ENCODE measurements at places on chromosomes 11 and 22. TPM values are rescaled to one million over a fixed set of nuclear protein-coding genes. Genes with fewer than 3 reads are reported as not detected.
A peak's percentile ranks its signal among the peaks of the same experiment; 100 is the strongest.

DNA sequence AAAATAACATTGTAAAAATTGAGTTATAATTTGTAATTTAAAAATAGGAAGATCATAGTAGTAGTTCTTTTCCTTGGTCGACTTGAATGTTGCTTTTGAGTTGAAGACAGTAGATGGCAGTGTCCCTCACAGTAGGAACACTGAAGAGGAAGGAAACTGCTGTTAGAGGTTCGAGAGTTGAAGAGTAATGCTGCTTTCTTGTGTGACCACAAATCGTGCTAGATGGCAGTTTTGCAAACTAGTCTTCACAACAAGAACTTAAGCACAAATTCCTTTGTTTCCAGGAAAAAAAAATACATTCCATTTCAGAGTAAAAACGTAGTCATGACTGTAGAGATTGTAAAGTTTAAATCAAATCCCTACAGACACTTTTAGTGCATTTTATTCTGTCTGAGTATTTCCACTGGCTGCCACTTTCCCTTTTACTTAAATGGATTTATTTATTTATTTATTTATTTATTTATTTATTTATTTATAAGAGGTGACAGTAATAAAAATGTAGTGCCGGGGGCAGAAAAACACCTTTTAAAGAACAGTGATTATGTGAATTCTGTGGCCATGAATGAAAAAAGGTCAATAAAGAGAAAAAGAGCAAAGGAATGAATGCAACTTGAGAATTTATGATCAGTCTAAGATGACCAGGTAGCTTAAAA, 54.6 kb downstream of the SPECC1L start:
- H3K27ac ChIP-seq, result no peak overlapping the region
- no peak overlapping the region for H3K4me3 ChIP-seq
- peaks cover 11% of the 10 kb centered on the region for H3K4me1 ChIP-seq

BCO2 gene
- total RNA-seq, result 7.7 TPM

OR52A1 gene
- not detected for total RNA-seq

DTX4 gene
- total RNA-seq, result 43.1 TPM

DDTL gene
- 2.5 TPM for total RNA-seq

DNA sequence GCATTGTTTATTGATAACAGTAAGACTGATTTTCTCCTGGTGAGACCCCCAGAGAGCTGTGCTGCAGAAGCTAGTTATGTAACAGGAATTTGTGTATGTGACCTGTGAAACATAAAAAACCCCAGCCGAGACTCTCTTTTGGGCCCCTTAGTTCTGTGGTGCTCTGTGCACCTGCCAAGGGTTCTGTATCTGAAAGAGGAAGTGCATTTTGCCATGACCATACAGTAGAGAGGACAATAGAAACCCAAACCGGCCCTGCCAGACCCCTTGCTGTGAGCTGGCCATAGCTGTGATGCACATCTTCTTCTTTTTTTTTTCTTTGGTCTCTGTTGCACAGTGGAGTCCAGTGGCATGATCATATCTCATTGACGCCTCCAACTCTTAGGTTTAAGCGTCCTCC, 31.4 kb upstream of the APOL5 start:
- no peak overlapping the region for H3K27ac ChIP-seq
- no peak for DNase-seq
- no peaks in the 10 kb centered on the region for H3K4me1 ChIP-seq
- no peak overlapping the region for H3K4me3 ChIP-seq

TPBGL gene
- total RNA-seq, result 0.64 TPM

OR5B21 gene
- not detected for total RNA-seq

MS4A7 gene
- total RNA-seq, result 184 TPM

DNA sequence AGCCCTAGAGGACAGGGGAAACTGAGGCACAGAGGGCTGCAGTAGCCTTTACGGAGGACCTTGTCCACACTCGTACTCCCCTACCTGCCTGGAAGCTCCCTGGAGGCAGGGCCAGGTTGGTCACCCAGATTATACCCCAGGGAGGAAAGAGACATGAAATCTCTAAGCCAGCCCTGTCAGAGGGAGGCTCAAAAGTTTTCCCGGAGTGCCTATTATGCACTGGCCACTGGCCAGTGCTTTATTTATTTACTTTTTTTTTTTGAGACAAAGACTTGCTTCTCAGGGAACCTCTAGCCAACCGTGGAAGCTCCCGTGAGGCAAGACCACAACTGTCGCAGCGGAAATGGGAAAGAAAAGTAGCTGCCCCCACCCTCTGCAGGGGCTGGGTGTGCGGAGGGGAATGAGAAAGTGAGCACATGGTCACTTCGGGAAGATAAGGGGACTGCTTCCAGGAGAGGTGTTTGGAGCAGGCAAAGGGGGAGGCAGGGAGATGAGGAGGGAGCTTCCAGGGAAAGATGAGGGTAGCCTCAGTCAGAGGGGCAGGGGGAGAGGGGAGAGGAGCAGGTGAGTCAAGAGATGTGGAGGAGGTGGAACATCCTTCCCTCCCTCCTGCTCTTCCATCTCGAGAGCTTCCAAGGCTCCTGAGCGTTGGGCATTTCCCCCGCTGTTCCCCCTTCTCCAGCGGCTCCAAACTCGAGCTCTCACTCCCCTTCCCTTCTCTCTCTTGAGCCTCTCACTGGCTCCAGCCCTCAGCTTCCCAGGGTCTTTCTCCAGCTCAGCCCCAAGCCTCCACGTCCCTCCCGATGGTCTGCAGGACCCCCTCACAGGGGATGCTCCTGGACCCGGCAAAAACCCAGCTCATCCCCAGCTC, 4.3 kb downstream of the IL2RB start:
- peak overlapping the region; percentile 3 for H3K4me3 ChIP-seq
- H3K27me3 ChIP-seq, result peaks cover 8% of the 10 kb centered on the region
- H3K27ac ChIP-seq, result no peak overlapping the region
- H3K4me1 ChIP-seq, result no peaks in the 10 kb centered on the region
- H3K36me3 ChIP-seq, result no peaks in the 10 kb centered on the region

- H3K4me3 ChIP-seq, result peak overlapping the region; percentile 59
- H3K27me3 ChIP-seq, result no peaks in the 10 kb centered on the region
- DNase-seq, result peak; percentile 84
- no peaks in the 10 kb centered on the region for H3K36me3 ChIP-seq
- H3K4me1 ChIP-seq, result peaks cover 18% of the 10 kb centered on the region
Measured at GRCh38 chr22:25110846-25111578, 88.6 kb upstream of the CRYBB3 start.

DNA sequence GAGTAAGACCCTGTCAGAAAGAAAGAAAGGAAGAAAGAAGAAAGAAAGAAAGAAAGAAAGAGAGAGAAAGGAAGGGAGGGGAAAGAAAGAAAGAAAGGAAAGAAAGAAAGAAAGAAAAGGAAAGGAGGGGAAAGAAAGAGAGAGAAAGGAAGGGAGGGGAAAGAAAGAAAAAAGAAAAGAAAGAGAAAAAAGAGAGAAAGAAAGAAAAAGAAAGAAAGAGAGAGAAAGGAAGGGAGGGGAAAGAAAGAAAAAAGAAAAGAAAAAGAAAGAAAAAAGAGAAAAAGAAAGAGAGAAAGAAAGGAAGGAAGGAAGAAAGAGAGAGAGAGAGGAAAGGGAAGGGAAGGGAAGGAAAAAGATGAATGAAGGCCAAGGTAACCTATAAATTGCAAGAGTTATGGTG, 47.2 kb upstream of the SLC22A12 start:
- no peak overlapping the region for H3K4me3 ChIP-seq
- no peaks in the 10 kb centered on the region for H3K4me1 ChIP-seq
- no peaks in the 10 kb centered on the region for H3K27me3 ChIP-seq

DNA sequence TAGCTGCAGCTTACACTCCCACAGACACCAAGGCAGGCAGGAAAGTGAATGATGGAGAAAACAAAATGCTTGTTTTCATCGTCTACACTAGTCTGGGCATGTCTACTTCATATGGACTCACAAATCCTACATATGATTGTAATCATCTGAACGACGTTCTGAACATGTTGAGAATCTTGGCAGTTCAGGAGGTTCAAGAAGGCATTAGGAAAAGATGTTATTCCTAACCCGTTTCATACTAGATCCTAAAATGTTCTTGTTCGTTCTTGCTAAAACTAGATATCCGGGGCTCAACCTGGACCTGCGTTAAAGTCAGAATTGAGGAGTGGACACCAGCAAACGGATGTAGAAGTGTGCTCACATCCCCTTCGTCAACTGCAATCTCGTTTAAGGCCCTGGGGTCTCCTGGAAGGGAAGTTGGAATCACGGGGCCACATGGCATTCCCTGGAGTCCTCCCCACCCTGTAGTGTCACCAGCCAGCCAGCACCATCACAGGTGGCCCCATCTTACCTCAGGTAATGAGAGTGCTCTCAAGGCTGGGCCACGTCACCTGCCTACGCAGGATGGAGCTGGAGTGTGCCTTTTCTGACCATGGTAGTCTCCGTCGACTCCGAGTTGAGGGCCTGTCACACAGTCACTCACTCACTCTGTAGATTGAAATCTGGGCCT, 37.3 kb downstream of the C11orf58 start:
- H3K4me3 ChIP-seq, result no peak overlapping the region
- H3K27me3 ChIP-seq, result no peaks in the 10 kb centered on the region
- no peak overlapping the region for H3K27ac ChIP-seq
- H3K36me3 ChIP-seq, result no peaks in the 10 kb centered on the region
- no peaks in the 10 kb centered on the region for H3K4me1 ChIP-seq

CCDC87 gene
- total RNA-seq, result 0.26 TPM

DNA sequence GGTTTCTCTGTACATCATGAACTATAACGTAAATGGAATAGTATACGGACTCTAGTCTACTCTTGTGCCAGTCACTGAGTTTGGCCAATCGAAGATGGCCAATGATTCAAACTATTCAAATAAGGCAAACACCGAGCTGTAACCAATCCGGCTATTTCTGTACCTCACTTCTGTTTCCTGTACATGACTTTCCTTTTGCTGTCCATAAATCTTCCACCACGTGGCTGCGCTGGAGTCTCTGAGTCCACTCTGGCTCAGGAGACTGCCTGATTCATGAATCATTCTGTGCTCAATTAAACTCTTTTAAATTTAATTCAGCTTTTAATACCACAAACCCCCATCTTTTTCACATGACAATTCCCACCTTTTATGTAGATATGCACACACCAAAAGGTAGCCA, 1.5 kb upstream of the JAML start:
- H3K4me1 ChIP-seq, result peaks cover 23% of the 10 kb centered on the region
- peak overlapping the region; percentile 48 for H3K27ac ChIP-seq
- no peak overlapping the region for H3K4me3 ChIP-seq
- H3K27me3 ChIP-seq, result no peaks in the 10 kb centered on the region
- no peaks in the 10 kb centered on the region for H3K36me3 ChIP-seq
- DNase-seq, result no peak

GRCh38 chr22:35533365-35534029, 7.1 kb upstream of the RASD2 start:
- H3K27ac ChIP-seq, result no peak overlapping the region
- no peak overlapping the region for H3K4me3 ChIP-seq
- peaks cover 6% of the 10 kb centered on the region for H3K4me1 ChIP-seq
- no peaks in the 10 kb centered on the region for H3K27me3 ChIP-seq

- peak overlapping the region; percentile 58 for H3K4me3 ChIP-seq
- H3K4me1 ChIP-seq, result peaks cover 12% of the 10 kb centered on the region
- H3K27me3 ChIP-seq, result no peaks in the 10 kb centered on the region
- DNase-seq, result peak; percentile 69
Measured at GRCh38 chr11:2791521-2792380, 92.0 kb upstream of the KCNQ1OT1 start.

ZDHHC24 gene
- total RNA-seq, result 14.5 TPM

CTR9 gene
- 31.3 TPM for total RNA-seq

DNA sequence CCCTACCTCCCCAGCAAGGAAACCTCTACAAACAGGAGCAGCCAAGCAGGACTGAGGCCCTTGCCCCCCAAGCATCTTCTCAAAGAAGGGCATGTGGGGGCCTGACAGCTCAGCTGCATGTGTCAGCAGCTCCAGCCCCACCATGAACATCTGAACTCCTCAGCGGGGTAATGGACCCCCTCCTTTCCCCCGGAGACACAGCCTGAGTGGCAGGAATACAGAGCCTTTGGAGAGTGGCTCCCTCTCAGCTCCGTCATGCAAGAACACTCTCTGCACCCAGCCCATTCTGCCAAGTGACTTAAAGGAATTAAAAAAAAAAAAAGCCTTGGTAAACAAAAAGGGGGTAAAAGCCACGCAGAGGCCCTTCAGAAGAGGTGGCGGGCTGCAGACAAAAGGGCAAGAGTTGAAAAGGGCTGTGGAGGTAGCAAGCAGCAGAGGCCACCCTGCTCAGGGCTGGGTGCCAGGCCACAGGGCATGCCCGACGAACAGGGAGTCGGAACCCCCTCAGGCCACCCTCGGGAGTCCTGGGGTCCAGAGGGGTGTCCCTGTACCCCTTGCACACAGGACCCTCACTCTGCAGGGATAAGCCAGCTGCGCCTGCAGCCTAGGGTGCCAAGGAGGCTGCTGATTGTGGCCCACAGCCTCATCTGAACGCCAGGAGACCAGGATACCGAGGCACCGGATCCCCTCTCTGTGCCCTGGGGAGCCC, 62.5 kb downstream of the MACROD1 start:
- no peaks in the 10 kb centered on the region for H3K4me1 ChIP-seq
- DNase-seq, result no peak
- no peaks in the 10 kb centered on the region for H3K36me3 ChIP-seq
- H3K27ac ChIP-seq, result no peak overlapping the region
- H3K4me3 ChIP-seq, result no peak overlapping the region
- H3K27me3 ChIP-seq, result no peaks in the 10 kb centered on the region

PRG3 gene
- total RNA-seq, result not detected

DNA sequence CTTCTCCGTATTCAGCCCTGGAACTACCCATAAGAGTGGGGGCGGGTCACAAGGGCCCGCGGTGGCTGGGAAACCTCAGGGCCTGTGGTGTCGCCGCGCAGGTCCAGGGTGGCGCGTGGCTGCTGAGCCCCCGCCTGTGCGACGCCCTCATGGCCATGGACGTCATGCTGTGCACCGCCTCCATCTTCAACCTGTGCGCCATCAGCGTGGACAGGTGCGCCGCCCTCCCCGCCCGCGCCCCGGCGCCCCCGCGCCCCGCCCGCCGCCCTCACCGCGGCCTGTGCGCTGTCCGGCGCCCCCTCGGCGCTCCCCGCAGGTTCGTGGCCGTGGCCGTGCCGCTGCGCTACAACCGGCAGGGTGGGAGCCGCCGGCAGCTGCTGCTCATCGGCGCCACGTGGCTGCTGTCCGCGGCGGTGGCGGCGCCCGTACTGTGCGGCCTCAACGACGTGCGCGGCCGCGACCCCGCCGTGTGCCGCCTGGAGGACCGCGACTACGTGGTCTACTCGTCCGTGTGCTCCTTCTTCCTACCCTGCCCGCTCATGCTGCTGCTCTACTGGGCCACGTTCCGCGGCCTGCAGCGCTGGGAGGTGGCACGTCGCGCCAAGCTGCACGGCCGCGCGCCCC, 2.4 kb downstream of the DRD4 start:
- H3K4me3 ChIP-seq, result no peak overlapping the region
- peaks cover 4% of the 10 kb centered on the region for H3K4me1 ChIP-seq
- H3K27ac ChIP-seq, result no peak overlapping the region

DNA sequence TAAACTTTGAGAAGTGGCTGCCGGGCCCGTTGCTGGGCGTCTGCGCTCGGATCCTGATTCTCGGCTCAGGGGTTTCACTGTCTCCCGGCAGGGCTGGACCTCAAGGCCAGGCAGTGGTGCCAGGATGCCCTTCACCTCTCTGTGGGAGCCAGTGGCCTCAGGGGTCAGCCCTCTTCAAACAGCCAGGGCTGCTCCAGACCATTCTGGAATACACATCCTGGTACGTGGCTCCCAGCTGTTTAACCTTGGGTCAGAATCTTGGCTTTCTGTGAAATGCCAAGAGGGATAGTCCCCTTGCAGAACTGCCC, 70.5 kb downstream of the MPPED1 start:
- no peak for DNase-seq
- H3K4me1 ChIP-seq, result no peaks in the 10 kb centered on the region
- no peak overlapping the region for H3K4me3 ChIP-seq
- no peak overlapping the region for H3K27ac ChIP-seq
- peaks cover 4% of the 10 kb centered on the region for H3K27me3 ChIP-seq
